HepG2 (cell line): ENCODE measurements at places on chromosomes 5 and 9. TPM values are rescaled to one million over a fixed set of nuclear protein-coding genes. Genes with fewer than 3 reads are reported as not detected.

SARDH gene
- 11.6 and 15.6 TPM in 2 replicates for polyA plus RNA-seq

SLC30A5 gene
- 40.7 and 46.0 TPM in 2 replicates for polyA plus RNA-seq

FOXD4L5 gene
- 0.10 and 0.20 TPM in 2 replicates for polyA plus RNA-seq

SPATA31A6 gene
- 0.01 TPM in 1 of 2 replicates, not detected in the other for polyA plus RNA-seq

ZDHHC11B gene
- polyA plus RNA-seq: 0.07 and 0.12 TPM in 2 replicates

SLC36A3 gene
- polyA plus RNA-seq: not detected in 2 replicates

SLC6A19 gene
- polyA plus RNA-seq: 0.01 TPM in 1 of 2 replicates, not detected in the other

BTNL3 gene
- polyA plus RNA-seq: not detected in 2 replicates

SMIM15 gene
- polyA plus RNA-seq: 12.7 and 13.0 TPM in 2 replicates

GRCh38 chr5:2836133-2836532, 84.7 kb upstream of the IRX2 start:
- no peaks in the 10 kb centered on the region; the same call in 2 of the 3 replicates for H3K27me3 ChIP-seq
- no peaks in the 10 kb centered on the region for H3K4me1 ChIP-seq
- H3K27ac ChIP-seq: no peak overlapping the region
- H3K4me3 ChIP-seq: no peak overlapping the region

DNA sequence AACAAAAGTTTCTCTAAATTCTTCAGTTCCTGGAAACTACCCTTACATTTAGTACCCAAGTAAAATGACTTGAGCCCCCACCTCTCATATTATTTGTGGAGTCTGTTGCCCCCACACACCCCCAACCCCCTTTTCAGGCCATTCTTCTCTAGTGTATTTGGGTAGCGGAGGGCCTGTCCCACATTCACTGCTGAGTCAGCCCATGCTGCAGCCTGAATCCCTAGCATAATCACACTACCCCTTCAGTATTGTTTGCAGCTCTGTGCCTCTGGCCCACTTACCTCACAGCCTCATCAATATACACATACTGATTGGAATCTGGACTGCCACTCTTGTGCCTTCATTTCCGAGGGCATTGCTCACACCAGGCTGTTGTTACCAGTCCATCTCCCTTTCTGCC, 26.8 kb downstream of the RGS7BP start:
- H3K4me3 ChIP-seq: no peak overlapping the region
- DNase-seq: no peak
- no peak overlapping the region for H3K27ac ChIP-seq
- H3K4me1 ChIP-seq: no peaks in the 10 kb centered on the region
- no peaks in the 10 kb centered on the region for H3K27me3 ChIP-seq

GRCh38 chr9:123389070-123389469, 33.1 kb downstream of the CRB2 start:
- H3K36me3 ChIP-seq: no peaks in the 10 kb centered on the region
- H3K4me3 ChIP-seq: no peak overlapping the region
- no peaks in the 10 kb centered on the region for H3K4me1 ChIP-seq

DNA sequence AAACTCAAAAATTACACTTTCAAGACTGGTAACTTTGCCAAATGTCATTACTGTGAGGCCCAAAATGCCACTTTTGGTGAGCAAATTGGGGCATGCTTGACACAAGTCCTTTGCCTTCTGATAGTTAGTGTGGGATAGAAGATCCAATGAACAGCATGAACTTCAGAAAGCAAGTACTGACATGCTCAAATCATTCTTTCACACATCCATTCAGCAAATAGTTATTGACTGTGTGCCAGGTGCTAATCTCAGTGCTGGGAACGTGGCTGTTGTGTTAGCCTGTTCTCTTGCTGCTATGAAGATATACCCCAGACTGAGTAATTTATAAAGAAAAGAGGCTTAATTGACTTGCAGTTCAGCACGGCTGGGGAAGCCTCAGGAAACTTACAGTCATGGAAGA, 247.0 kb downstream of the CHSY3 start:
- no peak for DNase-seq
- H3K4me3 ChIP-seq: no peak overlapping the region
- no peaks in the 10 kb centered on the region for H3K4me1 ChIP-seq
- no peaks in the 10 kb centered on the region for H3K27me3 ChIP-seq

- no peak overlapping the region for H3K4me3 ChIP-seq
Observed at GRCh38 chr9:131296906-131297500, 7.5 kb downstream of the PLPP7 start.

DNA sequence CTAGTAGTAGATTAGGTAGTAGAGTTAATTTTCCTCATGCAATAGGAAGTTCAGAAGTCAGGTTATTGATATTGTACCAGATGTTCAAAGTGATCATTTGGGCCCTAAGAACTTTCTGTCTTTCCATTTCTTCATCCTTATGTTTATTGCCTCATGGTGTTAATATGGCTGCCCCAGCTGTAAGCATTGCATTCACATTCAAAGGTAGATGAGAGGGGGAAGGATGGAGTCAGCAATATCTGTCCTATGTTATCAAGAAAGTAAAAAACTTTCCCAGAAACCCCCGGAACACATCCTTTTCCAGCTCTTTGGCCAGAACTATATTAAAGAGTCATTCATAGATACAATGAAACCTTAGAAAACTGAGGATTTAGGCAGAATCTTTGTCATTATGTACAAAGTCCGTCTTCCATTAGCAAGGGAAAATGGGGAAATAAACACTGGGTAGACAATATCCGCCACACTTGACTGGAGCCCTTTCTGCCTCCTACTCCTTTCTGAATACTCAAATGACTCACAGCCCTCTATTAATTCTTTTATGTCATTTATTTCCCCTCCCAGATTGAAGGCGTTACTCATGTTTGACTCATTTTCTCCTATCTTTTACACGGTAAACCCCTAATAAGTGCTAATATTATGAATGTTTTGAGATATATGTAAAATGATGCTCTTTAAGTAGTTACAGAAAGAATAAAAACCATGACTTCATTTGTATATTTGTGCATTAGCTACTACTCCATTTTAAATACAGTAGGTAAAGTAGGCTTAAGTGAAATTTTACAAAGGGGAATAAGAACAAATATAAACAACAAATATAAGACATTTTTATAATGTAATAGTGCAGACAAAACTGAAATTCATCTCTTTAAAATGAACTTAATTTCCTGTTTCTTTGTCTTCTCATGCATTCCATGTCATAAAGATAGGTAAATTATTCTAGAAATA, 127.6 kb downstream of the SLF1 start:
- no peaks in the 10 kb centered on the region for H3K36me3 ChIP-seq
- no peak overlapping the region for H3K27ac ChIP-seq
- no peaks in the 10 kb centered on the region for H3K27me3 ChIP-seq
- no peaks in the 10 kb centered on the region for H3K4me1 ChIP-seq

GRCh38 chr9:107975426-107976010, 485.9 kb upstream of the KLF4 start:
- H3K36me3 ChIP-seq: no peaks in the 10 kb centered on the region
- no peak for DNase-seq
- no peaks in the 10 kb centered on the region for H3K4me1 ChIP-seq
- H3K27me3 ChIP-seq: no peaks in the 10 kb centered on the region
- no peak overlapping the region for H3K4me3 ChIP-seq

DNA sequence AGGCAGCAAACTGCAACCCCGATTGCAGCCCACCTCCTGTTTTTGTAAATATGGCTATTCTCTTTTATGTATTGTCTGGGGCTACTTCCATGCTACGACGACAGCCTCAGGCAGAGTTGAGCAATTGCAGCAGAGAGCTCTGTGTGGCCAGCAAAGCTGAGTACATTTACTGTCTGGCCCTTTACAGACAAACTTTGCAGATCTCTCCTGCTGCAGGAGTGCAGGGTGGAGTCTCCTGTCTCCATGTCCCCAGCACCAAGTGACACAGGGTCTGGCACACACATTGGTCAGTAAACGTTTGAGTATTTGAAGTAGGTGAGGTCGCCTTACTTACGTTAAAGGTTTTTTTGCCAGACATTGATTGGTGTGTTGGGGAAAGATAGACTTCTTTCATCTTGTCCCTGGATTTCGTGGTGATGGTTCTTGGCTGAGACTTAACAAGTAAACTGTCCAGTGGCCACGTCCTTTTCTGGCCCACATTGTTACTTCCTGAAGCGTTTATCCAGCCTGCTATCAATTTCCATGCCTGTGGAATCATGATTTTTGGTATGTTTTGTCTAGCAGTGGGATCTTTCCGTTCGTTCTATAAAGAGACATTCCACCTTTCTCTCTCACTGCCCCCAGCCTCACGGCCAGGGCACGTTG, 27.2 kb downstream of the PRRC2B start:
- DNase-seq: peak; percentile 58
- no peaks in the 10 kb centered on the region for H3K27me3 ChIP-seq
- peaks cover 6% of the 10 kb centered on the region for H3K36me3 ChIP-seq
- H3K27ac ChIP-seq: peak overlapping the region; percentile 21
- peaks cover 81% of the 10 kb centered on the region for H3K4me1 ChIP-seq
- H3K4me3 ChIP-seq: no peak overlapping the region

DNA sequence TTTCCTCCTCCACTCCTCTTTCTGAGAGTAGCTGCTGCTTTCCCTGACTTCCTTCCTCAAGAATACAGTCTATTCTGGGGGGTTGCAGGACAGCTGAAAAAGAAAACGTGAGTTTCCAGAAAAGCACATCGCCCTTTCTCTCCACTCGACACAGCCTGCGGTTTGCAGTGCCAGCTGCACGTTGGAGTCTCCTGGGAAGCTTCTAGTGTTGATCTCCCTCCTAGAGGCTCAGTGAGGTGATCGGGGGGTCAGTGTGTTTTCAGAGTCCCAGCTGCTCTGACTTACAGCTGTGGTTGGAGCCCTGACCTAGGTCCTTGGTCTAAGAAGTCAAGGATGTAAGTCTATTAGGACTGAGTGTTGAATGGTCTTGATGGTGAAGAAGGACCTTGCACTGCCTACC, 25.0 kb upstream of the SUSD3 start:
- DNase-seq: no peak
- peaks cover 13% of the 10 kb centered on the region for H3K4me1 ChIP-seq
- H3K27ac ChIP-seq: no peak overlapping the region
- 0 out of 2 replicates have a peak, but pooled peaks cover 2% of the 10 kb centered on the region for H3K27me3 ChIP-seq

GRCh38 chr5:39586185-39586584, 161.4 kb upstream of the DAB2 start:
- H3K4me1 ChIP-seq: no peaks in the 10 kb centered on the region
- no peaks in the 10 kb centered on the region for H3K36me3 ChIP-seq
- no peak overlapping the region for H3K4me3 ChIP-seq

- no peak overlapping the region for H3K4me3 ChIP-seq
- peaks cover 2% of the 10 kb centered on the region; the same call in 1 of the 2 replicates for H3K36me3 ChIP-seq
- DNase-seq: no peak
- H3K27ac ChIP-seq: no peak overlapping the region
Observed at GRCh38 chr5:78930721-78931120, 54.4 kb downstream of the ARSB start.

DNA sequence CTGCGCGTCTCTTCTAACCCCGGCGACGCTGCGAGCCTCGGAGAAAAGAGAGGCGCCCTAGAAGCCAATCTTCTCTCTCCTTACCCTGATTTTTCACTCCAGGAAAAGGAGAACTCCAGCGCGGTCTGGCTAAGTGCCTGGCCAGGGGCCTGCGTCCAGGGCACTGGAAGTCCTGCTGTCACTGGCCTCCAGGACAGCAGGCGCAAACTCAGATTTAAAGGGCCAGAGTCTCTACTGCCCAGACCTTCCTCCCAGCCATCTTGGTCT, 553 bp upstream of the FOXB2 start:
- H3K36me3 ChIP-seq: no peaks in the 10 kb centered on the region
- no peak overlapping the region for H3K4me3 ChIP-seq
- DNase-seq: no peak
- H3K27ac ChIP-seq: no peak overlapping the region

GRCh38 chr9:123069010-123069481, 35.6 kb downstream of the GPR21 start:
- DNase-seq: no peak
- H3K27ac ChIP-seq: no peak overlapping the region
- H3K27me3 ChIP-seq: no peaks in the 10 kb centered on the region
- no peak overlapping the region for H3K4me3 ChIP-seq
- H3K36me3 ChIP-seq: peaks cover 47% of the 10 kb centered on the region
- H3K4me1 ChIP-seq: no peaks in the 10 kb centered on the region

DNA sequence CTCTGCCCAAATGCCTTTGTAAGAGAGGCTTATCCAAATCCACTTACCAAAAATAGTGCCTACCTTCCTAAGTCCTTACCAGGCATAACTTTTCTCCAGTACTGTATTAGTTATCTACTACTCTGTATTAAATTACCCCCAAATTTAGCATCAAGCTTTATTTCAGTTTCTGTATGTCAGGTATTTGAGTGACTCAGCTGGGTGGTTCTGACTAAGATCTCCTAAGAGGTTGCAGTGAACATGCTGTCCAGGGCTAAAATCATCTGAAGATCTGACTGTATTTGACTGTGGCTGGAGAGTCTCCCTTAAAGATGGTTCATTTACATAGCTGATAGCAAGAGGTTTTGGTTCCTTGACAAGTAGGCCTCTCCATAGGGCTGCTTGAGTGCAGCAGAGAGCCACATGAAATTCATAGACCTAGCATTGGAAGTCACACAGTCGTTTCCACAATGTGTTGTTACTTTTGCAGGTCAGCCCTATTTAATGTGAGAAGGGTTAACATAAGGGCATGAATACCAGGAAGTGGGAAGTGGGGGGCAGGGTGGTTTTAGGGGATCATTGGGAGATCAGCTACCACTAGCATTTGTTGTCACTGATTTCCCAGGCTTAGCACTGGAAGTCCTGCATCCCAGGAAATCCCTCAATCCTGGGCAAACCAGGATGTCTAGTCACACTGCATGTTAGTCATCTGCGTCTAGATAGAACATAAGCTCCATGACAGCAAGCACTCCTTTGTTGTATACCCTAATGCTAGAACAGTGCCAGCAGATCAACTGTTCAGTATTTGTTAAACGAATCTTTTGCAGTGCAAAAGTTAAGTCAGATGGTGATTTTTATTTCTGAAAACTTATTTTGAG, 2.0 kb upstream of the ZNF622 start:
- H3K4me3 ChIP-seq: no peak overlapping the region; the same call in 1 of the 2 replicates
- peaks cover 4% of the 10 kb centered on the region for H3K36me3 ChIP-seq
- H3K27me3 ChIP-seq: no peaks in the 10 kb centered on the region
- H3K4me1 ChIP-seq: peaks cover 40% of the 10 kb centered on the region

GRCh38 chr5:30195036-30195435, 998.5 kb upstream of the CDH6 start:
- DNase-seq: no peak
- H3K4me1 ChIP-seq: no peaks in the 10 kb centered on the region
- no peaks in the 10 kb centered on the region for H3K27me3 ChIP-seq
- H3K4me3 ChIP-seq: no peak overlapping the region
- H3K36me3 ChIP-seq: no peaks in the 10 kb centered on the region
- no peak overlapping the region for H3K27ac ChIP-seq

DNA sequence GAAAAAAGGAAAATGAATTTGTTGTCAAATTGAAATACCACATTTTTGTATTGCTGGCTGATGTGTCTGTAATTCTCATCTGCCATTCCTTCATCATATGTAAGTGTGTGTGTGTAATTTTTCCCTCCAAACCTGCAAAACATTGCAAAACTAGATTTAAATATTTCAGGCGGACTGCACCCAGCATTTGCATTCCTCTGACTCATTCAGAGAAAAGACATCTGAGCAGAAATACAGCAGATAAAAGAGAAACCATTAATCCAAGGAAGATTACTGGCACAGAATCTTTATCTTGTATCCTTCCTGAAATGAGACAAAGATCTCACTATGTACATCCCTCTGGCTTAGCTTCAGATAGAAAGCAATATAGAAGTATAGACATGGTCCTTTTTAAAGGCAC, 275.3 kb downstream of the TMEM38B start:
- no peaks in the 10 kb centered on the region for H3K27me3 ChIP-seq
- H3K36me3 ChIP-seq: no peaks in the 10 kb centered on the region
- no peak for DNase-seq
- H3K4me3 ChIP-seq: no peak overlapping the region

GRCh38 chr9:114348261-114348905, 18.7 kb downstream of the ORM2 start:
- no peaks in the 10 kb centered on the region for H3K27me3 ChIP-seq
- no peak overlapping the region for H3K27ac ChIP-seq
- peaks cover 24% of the 10 kb centered on the region; the same call in 2 of the 3 replicates for H3K36me3 ChIP-seq
- no peak overlapping the region for H3K4me3 ChIP-seq
- peaks cover 15% of the 10 kb centered on the region for H3K4me1 ChIP-seq
